Renal cortex interstitium (tissue), 15 donors: ENCODE measurements at places on chromosomes 1 and 21. TPM values are rescaled to one million over a fixed set of nuclear protein-coding genes. Genes with fewer than 3 reads are reported as not detected.

LENEP gene
- polyA plus RNA-seq = 0.42 TPM

GRCh38 chr1:161872506-161872905 is 106.4 kb downstream of the ATF6 start:
- DNase-seq = no peak

DNA sequence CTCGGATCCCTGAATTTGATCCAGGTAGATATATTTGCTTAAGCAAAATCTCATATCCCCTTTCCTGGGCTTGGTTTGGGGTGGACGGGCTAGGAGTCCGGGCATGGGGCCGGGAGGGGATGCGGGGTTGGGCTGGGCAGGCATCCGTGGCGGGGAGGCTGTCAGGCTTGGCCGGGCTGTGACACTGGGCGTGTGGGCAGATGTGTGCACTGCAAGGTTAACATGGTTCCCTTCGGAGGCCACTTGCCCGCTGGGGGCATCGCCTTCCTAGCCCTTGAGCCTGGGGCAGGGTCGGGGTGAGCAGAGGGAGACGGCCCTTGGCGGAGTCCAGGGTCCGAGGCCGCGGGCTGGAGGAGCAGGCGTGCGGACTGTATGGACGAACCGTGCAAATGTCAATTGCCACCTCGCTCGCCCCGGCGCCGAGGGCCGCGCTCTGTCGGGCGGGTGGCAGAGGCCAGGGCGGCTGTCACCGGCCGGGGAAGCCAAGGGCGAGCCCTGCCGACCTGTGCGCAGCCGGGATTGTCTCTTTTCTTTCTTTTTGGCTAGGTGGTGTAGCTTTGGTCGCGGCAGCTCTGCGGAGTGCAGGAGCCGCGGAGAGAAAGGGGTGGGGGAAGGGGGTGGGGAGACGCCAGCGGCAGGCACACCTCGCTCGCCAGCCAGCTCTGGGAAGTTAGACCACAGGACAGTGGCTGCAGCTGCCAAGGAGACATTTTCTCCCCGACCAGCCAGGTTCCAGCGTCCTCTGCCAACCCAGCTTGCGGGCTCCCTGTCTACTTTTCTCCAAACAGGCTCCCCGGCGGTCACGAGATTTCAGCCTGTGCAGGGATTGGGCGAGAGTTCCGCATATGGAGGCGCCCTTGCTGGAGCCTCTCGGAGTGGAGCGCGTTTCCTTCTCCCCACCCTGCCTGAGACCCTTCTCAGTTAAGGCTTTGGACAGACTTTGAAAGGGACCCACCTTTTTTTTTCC is 1.3 kb downstream of the RCOR3 start:
- DNase-seq = no peak

DNA sequence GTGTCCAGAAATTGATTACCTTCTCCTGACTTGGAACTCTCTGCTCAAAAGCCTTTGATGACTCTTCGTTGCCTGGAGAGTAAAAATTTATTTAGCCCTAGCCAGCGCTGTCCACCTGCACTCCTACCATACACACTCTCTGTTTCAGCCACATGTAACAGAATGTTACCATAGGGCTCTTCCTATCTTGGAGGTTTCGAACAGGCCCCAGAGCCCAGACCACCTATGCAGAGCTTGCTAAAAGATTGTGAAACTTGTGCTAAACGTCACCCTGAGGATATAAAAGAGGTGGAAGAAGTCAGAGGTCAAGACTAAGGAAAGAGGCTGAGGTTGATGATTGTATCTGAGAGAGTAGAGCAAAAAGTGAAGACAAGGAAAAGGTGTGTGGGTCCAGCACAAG is 237.0 kb upstream of the HOOK1 start:
- no peak for DNase-seq
